ENCODE measurements at places on chromosomes 4 and X. TPM values are rescaled to one million over a fixed set of nuclear protein-coding genes. Genes with fewer than 3 reads are reported as not detected.

C1QTNF7 gene
- not detected for total RNA-seq

GRCh38 chr4:145886871-145887240 lies 51.8 kb downstream of the ZNF827 start:
- DNase-seq, result no peak

CENPE gene
- 1.6 TPM for total RNA-seq

DNA sequence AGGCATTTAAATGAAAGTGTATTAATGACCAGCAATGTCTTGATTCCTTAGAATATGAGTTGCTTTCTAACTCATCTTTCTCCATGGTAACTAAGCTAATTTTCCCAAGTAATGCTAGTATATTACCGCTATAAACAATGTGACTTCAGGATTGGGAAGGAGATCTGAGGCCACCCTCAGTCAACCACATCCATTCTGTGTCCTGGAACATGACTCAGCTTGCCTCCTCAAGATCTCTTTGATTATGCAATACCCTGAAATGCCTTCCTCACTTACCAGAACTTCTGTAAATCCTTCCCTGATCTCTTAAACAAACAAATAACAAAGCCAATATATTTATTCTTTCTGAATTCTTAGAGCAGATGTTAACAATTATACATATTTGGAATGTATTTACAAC lies 1495.5 kb downstream of the PCDH18 start:
- DNase-seq, result no peak

GRCh38 chr4:143287572-143287923 lies 49.1 kb upstream of the GAB1 start:
- DNase-seq, result no peak

DNA sequence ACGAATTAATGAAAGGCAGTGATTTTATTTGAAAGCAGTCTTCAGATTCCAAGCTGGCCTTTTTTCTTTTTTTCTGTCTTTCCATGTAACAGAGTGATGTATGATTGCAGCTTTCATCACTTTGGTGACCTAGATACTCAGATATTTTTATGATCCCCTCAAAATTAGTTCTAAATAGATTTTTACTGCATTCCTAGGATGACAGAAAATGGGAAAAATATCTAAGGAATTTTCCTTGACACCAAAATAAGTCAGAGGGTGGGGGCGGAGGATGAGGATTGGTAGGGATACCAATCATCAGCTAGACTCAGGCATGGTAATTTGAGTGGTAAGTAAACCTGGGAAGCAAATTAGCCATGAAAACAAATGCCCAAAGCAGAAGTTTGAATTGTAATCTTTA lies 11.9 kb upstream of the HMGB2 start:
- DNase-seq, result no peak

AMOT gene
- total RNA-seq, result 0.56 TPM

GRCh38 chr4:29014555-29014954 lies 1705.6 kb upstream of the PCDH7 start:
- no peak for DNase-seq

DNA sequence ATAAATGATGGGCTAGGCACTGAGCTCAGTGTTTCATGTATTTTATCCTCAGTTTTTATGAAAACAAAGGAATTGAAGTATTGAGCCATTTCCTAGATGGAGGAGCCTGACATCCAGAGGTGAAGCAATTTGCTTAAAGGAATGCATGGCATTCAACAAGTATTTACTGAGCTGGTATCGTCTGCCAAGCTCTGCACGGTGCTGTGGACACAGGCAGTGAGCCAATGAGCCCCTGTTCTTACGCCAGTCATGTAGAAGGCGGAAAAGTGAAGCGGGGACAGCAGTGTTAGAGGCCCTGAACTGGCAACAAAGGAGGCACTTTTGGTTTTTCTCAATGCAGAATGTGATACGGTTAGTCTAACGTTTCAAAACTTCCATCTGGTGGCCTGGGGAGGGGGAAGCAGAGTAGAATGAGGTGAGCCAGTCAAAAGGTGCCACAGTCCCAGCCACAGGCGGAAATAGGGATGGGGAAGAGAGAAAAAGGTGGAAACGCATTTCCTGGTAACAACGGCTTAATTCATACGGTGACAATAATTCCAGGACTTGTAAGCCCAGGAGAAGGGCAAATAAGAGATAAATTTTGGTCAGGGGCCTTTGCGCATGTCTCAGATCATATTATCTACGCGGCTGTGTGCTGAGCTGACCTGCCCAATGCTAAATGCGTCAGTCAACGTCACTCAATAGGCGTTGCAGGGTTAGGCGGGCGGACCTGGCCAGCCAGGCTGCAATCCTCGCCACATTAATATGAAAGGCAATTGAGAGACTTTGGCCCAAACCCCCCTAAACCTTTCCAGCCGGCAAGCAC lies 133.9 kb downstream of the AFAP1 start:
- DNase-seq, result no peak

DNA sequence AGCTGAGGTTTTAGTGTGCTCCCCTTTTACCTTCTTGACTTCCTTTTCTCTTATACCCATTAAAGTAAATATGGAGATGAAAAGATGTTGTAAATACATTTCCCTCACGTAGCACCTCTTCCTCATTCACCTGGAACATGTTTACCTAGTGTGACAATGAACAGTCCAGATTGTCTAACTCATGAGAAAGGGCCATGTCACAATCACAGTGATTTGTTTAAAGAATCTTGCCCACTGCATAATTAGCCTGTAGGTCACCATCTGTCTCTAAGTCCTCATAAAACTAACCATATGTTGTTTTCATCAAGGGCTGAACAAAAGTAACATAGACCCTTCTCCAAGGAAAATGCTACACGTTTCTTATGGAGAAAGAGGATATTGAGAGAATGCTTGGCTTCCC lies 85.7 kb downstream of the TSPAN5 start:
- DNase-seq, result no peak

SPANXN3 gene
- total RNA-seq, result not detected

GRCh38 chr4:170425521-170426143 lies 335.9 kb upstream of the AADAT start:
- DNase-seq, result no peak

DNA sequence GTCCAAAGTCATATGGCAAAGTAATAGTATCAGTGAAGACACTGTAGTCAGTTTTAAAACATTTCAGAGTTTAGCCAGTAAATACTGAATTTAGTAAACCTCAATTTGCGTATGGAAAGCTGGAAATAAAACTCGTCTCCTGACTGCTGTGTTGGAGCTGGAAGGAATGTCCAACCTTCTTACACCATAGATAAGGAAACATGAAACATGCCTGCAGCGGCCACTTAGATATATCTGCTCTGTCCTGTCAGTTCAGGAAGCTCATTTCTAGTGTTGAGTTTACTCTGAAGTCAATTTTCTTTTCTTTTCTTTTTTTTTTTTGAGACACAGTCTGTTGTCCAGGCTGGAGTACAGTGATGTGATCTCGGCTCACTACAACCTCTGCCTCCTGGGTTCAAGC lies 21.2 kb downstream of the ARHGAP10 start:
- DNase-seq, result no peak

DNA sequence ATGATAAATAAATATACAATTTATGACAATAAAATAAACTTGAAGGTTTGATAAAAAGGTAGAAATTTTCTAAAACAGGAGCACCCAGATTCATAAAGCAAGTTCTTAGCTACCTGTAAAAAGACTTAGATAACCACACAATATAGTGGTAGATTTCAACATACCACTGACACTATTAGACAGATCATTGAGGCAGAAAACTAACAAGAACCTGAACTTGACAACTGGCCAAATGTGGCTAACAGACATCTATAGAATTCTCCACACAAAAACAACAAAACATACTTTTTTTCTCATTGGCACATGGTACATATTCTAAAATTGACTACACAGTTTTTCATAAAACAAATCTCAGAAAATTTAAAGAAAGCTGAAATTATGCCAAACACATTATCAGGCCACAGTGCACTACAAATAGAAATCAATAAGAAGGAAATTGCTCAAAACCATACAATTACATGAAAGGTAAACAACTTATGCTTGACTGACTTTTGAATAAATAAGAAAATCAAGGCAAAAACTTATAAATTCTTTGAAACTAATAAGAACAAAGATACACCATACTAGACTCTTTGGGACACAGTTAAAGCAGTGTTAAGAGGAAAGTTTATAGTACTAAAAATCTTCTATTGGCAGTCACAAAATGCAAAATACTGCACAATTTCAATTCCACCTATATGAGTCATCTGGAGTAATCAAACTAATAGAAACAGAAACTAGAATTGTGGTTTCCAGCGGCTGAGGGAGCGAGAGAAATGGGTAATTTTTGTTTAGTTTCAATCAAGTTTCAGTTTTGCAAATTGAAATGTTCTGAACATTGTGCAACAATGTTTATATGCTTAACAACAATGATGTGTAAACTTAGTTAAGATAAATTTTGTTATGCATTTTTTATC lies 925.6 kb downstream of the SH3BGRL start:
- DNase-seq, result no peak

DNA sequence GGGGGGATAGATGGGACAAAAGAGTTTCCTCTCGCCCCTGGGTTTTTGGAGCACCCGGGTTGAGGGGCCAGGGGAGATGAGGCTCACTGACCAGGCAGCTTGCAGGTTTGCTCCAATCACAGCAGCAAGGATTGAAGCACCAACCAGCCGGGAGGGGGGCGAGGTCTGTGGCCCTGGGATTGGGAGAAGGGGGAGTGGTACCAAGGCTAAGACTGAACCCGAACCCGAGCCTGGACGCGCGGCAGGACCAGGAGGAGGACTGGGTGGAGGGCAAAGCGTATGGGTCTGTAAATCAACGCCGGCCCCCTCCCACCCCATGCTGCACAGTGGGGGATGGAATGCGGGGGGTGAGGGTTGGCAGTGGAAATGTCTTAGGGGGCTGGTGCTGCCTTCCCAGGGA lies 3.5 kb downstream of the SOX3 start:
- DNase-seq, result no peak
